ENCODE measurements at places on chromosomes 5 and 9.

DNA sequence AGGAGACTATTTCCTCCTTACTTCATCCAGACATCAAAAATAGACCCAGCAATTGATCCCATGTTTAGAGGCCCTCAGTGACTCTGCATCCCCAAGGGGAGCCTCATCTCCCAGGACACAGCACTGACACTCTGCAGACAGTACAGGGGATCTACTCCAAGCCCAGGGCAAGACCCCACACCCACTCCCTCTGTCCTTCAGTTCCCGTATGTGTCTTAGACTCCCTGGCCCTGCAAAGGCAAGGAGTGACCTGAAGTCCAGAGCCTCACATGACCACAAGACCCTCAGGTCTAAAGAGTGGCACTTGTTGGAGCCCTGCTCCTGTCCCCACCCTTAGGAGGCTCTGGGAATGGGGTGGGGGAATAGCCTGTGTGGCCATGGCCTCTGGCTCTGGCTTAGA, 21.7 kb downstream of the IGIP start:
- no peak for DNase-seq

DNA sequence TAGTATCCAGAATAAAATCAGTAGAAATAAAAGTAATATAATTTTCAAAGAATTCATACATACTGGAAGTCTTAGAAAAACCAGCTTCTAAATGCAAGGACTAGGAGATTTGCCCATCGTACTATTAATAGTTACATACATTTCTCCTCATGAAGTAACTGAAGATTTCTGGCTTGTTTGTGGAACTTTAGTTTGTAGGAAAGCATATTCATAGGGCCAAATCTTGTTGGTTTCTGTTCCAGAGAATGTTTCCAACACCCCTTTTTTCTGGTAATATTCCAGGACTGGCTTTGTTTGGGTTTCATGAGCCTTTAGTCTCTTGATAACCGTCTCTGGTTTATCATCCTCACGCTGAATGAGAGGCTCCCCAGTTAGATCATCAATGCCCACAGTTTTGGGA, 66.3 kb upstream of the TJP2 start:
- no peak for DNase-seq

DNA sequence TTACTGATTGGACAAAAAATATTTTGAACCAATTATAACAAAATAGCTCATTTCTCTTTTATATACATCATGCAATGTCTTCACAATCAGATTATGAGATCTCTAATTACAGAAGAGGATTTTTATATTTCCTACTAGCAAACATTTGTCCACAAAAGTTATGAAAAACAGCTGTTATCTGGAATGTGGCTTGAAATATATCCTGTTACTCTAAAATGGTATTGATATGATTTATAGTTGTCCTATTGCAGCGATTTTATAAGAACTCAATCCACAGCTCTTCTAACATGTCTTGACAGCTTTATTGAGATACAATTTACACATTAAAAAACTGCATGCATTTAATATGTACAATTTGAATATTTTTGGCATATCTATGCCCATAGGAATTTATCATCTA, 779.9 kb upstream of the ACO1 start:
- DNase-seq = no peak

- no peak for DNase-seq
These were observed 6.8 kb downstream of the PIK3R1 start for GRCh38 chr5:68222310-68222709.

DNA sequence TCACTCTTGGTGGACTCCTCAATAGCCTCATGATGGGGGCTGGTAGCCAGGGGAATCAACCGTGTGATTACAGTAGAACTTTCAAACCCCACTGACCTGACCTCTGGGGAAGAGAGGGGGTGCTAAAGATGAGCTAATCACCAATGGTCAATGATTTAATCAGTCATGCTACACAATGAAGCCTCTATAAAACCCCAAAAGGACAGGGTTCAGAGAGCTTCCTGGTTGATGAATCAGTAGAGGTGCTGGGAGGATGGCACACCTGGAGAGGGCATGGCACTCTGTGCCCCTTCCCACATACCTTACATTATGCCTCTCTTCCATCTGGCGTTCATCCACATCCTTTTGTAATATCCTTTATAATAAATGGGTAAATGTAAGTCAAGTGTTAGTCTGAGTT, 8.9 kb upstream of the SH3TC2 start:
- DNase-seq = no peak

- DNase-seq = peak; percentile 71
These were observed 597 bp upstream of the IRX4 start for GRCh38 chr5:1883120-1883924.

DNA sequence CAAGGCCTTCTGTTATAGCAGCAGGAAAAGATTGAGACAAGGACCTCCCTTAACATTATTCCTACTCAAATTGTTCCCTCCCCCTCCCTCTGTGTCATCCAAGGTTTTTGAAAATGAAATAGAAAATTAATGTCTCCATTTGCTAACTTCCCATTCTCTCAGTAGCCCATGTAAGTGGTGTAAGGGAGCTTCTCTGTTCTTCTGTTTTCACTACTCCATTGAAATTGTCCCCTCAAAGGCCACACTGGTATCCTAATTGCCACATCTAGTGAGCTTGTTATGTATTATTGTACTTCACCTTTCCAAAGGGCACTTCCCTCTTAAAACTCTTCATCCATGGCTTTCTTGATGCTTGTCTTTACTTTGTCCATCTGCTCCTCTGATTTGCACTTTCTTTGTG, 131.2 kb upstream of the PIK3R1 start:
- no peak for DNase-seq

DNA sequence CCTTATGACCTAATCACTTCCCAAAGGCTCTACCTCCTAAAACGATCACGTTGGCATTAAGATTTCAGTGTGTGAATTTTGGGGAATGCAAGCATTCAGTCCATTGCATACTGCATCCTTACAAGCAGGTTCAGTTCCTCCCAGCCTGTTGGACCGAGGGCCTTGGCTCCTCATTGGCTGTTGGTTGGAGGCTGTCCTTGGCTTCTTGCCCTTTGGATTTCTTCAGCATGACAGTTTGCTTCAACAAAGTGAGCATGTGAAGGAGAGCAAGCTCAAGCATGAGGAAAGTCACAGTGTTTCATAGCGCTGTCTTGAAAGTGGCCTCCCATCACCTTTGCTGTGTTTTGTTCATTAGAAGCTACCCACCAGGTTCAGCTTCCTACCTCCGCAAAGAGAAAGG, 109.5 kb downstream of the GADD45G start:
- DNase-seq = no peak

DNA sequence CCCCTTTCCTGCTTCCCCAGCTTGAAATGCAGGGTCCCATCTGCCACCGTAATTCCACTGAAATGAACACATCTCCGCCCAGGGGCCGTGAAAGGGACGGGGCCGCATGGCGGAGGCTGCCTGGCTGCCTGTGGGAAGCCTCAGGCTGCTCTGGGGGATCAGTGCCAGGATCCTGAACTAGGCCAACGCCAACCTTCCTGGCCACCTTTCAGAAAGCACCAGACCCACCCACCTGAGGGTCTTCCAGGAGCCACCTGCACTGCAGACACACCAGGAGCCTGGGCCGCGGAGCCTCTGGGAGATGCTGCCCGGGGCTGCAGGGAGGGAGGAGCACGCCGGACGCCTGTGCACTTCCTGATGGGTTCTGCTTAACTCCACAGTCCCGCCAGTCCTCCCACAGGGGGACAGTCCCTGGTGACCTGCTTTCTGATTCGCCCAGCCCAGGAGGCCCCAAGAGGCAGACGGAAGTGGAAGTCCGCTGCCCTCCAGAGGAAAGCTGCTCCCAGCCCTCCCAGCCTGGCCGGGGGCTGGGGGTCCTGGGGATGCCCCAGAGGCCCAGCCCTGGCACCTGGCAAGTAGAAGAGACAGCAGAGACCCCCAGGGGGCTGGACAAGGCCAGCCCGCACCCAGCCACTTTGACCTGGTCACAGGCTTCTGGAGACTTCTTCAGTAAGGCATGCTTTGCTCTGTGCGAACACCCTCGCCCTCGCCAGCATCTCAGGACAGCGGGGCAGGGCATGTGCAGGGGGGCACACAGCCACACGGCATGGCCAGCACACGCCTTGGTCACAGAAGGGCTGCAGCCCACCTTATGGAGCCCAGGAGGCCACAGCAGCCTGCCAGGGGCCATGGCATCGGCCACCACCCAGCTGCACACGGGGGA, at the start of gene CARD9:
Gene CARD9, minus strand, starts transcription at position 370 of the 883 bp plus-strand sequence. CDS start 1,591 bp downstream, outside the sequence.
- peak; percentile 83 for DNase-seq

DNA sequence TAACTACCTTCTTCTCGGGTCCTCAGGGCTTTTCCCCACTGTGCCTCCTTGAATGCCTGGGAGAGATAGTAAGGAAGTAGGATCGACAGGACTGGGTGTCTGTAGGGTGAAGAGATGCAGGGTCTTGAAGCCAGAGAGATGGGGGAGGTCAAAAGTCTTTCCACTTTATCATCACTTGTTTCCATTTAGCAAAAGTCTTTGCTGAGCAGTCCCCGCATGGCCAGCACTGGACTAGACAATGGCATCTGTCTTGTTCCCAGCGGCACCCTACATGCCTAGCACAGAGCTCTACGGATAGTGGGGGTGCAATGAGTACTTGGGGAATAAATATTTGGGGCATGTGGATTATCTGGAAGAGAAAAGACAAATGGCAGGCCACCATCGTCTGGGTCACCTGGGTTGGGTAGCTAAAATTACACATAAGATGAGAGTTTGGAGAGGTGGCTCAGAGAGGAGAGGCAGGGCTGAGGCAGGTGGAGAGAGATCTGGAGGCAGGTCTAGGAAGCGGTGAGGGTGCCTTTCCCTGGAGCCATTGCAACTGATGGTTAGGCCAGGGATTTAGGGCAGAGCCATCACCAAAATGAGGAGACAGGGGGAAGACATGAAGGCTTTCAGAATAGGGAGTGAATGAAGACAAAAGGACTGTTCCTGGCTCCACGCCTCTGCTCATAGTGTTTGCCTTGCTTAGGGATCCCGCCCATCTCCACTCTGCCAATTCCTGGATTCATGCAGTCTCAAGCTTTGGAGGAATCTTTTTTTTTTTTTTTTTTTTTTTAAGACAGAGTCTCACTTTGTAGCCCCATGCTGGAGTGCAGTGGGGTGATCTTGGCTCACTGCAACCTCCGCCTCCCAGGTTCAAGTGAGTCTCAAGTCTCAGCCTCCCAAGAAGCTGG, 250.8 kb upstream of the KLF4 start:
- no peak for DNase-seq

- DNase-seq = peak; percentile 84
These were observed at the start of gene DRD1 for GRCh38 chr5:175444060-175444904. TSS of gene DRD1 (minus strand) at chr5:175444182. CDS start at chr5:175443099, 1,083 bp downstream.

- DNase-seq = no peak
These were observed 412.7 kb downstream of the EFNA5 start for GRCh38 chr5:107257885-107258520.

- DNase-seq = no peak
These were observed 2.4 kb downstream of the SURF6 start for GRCh38 chr9:133333566-133333965.

- no peak for DNase-seq
These were observed 96.2 kb downstream of the KLHL3 start for GRCh38 chr5:137639645-137640044.

DNA sequence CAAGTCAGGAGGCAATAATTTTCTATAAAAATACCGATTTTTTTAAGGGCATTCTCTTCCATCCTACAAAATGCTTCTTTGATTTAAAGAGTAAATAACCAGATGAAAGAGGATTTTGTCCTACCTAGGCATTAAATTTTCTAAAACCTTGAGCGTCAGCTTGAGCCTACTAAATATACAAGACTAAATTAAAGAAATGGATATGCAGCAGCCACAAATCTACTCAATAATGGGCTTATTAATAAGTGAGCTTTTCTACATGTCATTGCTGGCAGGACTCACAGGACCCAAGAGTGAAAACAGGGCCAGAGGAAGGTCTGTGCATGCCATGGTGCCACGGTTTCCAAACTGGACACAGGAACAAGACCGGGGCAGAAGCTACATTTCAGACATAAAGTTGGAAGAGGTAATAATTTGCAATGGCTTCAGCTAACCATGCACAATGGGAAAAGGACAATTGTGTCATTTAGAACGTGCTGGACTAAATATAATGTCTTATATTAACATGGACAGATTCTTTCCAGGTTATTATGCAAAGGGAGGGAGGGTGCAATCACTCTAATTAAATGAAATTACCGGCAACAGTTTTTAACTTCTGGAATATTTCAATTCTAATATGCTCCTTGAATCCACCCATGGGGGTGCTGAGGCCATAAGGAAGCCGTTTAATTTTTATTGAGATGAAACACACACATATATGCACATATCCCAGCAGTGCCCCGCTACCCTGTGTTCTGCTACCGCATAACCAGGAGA, 5.2 kb downstream of the WHRN start:
- no peak for DNase-seq

DNA sequence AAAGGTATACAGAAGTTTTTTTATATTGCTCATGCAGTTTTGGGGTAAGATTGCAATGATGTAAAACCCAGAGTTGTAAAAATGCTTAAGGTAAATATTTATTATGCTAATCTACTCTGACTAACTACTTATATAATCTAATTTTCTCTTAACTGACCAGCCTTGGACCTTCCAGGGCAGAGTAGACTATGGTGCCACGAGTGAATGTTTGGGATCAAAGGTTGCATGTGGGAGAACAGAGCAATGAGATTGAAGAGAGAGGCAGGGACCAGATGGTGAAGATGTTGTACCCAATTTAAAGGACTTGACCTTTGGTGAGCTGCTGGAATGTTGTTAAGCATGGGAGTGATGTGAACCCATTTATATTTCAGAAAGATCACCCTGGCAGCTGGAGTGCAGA, 34.8 kb upstream of the PANK3 start:
- no peak for DNase-seq

DNA sequence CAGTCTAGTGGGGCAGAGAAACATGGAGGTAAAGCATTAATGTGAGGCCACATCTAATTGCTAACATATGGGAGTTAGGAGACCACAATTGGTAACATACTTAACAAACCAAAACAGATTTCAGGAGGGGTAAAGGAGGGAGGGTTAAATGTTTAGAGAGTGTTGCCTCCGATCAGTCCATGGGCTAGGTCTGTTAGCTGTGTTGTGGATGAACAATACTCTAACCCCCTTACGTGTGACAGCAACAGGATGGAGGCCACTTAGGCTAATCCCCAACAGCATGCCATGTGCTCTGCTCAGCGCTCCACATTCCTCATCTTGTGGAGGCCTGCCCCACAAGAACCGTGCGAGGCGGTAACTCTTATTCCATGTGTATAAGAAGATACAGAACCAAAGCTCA, 167.0 kb downstream of the CRB2 start:
- no peak for DNase-seq

DNA sequence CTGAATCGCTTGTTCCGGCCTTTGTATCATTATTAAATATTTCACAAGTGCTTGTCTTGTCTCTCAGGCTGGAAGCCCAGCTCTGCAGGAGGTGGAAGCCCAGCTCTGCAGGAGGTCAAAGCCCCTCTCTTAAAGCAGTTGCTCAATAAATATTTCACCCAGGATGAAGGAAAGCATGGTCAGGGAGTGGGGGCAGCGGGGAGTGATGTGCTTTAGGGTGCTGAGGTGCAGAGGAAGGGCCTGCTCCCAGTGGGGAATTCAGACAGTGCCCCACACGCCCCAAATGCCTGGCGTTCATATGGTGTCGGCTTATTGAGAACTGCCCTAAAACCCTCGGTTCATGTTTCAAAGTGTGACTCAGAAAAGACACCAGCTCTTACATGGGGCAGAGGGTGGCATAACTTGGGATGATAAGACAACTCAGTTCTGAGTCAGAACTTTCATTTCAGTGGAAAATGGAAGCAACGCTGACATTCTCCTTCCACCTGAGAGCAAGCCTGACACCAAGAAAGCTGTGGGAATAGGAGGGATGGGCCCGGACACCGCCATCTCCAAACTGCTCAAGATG, 114.3 kb upstream of the DAP start:
- DNase-seq = no peak

GRCh38 chr5:170503990-170504596, at the start of gene KCNIP1:
TSS of gene KCNIP1 (plus strand) at chr5:170504020.
- DNase-seq = peak; percentile 93
